ENCODE measurements at places on chromosomes 4 and X.

- no peak for DNase-seq
These were observed 29.8 kb upstream of the MAGEA11 start for GRCh38 chrX:149682031-149682430.

DNA sequence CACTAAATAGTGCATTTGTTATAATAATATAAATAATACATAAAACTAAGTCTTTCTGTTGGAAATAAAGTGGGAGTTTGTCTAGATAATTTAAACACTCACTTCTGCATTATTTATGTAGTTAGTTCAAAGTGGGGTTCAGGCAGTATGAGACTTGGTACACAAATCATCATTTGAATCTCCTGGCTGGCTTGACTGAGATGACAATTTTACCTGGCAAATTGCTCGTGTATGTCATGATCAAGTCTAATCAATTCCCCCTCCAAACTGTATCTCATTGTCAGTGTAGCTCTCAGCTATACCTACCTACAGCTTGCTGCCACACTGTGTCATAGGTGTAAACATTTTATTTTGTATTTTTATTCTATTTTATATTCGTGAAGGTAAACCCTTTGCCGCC lies 563.4 kb upstream of the TENM3 start:
- no peak for DNase-seq

GRCh38 chr4:158938220-158939044 lies 164.4 kb upstream of the RAPGEF2 start:
- no peak for DNase-seq

DNA sequence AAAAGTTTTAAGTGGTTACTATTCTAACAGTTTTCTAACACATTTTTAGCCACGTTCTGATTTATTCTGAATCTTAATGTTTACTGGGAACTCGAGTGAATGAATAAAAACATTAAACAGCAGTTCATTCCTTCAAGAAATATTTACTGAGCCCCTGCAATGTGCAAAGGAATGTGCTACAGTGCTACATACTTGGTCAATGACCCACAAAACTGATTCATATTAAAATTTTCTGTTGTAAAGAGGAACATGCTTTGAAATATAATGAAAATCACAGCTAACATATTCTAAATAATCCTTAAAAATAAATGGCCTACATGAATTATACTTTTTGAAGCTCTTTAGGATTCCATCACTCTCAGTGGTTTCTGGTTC lies 78.7 kb downstream of the ARAP2 start:
- DNase-seq = no peak

DNA sequence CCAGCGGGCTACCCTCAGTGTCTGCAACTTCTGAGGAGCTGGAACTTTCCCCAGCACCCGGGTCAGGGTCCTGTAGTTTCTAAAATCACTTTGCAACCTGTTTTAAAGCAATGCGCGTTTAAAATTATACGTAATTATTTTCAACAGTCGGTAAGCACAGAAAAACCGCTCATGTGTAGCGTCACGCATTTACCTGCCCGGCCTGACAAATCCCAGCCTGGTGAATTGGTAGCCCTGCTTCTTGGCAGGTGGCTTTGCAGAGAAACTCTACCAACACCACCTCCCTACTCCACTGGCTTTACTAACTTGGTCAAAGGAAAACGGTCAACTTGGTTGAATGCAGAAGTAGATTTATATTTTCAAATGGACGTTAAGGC lies 640 bp downstream of the BANK1 start:
- DNase-seq = no peak

- no peak for DNase-seq
These were observed 15.6 kb upstream of the SULT1E1 start for GRCh38 chr4:69875576-69875975.

DNA sequence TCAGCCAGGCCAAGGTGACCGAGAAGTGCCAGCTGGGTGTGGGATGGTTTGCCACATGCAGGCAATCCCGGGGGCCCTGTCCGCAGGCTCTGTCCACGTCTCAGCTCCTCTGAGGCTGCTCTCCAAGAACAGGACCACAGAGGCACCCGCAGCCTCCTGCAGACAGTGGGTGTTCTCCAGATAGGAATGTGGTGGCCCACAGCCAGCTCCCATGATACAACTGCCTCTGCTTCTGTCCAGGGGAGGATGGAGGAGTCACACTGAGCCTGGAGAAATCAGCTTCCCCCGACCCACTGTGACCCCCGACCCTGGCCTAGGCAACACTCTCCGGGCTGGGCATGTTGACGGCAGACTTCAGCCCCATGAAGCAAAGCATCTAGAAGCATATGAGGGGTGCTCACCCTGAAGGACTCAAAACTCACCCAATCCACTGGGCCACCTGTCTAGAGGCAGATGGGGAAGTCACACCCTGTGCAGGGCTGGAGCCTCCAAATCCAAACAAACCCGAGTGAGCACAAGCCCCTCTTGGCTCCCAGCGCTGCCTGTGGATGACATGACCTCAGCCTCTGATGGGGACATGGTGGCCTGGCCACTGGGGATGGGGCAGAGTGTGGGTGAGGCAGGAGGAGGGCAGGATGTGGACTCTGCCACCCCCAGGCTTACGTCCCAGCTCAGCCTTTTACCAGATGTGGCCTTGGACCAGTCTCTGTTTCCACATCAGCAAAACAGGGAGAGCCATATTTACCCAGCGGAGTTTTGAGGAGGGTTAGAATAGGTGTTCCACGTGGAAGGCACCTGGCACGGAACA lies 102.3 kb downstream of the PSAPL1 start:
- DNase-seq = no peak

DNA sequence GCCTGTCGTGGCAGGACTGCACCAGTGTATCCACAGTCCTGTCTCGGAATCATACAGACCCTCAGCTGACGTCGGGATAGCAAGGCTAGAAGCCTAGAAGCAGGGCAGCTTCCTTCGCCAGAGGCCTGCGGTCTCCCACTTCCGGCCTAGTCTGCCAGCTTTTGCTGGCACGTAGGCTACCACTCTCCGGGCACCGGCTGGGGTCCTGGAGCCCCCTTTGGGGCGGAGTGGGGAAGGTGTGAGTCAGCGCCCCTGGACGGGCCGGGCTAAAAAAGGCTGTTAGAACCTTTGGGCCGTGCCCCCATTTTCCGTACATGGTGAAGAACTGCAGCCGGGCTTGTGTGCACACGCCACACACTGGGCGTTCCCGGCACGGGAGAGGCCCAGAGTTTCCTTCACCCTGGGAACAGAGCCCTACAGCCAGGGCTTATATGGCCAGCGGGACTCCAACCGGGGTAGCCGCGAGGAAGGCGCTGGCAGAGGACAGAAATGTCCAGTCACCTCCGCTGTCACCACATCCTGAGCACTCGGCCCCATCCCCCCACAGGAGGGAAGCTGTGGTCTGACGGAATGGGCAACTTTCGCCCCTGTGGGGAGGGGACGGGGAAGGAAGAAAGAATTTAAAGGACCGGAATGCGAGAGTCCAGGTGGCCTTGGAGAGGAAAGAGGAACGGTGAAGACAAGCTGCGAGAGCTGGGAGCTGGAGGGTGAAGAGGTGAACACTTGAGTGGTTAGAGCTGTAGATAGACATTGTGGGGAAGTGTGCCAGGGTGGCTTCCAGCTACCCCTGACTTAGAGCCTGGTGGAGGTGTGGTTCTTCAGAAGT lies 4.6 kb downstream of the MAGIX start:
- DNase-seq = peak; percentile 37

GRCh38 chr4:119873132-119873531 lies 193.5 kb downstream of the MAD2L1 start:
- DNase-seq = no peak

- DNase-seq = no peak
These were observed 394.5 kb downstream of the KCNIP4 start for GRCh38 chr4:21554066-21554465.

DNA sequence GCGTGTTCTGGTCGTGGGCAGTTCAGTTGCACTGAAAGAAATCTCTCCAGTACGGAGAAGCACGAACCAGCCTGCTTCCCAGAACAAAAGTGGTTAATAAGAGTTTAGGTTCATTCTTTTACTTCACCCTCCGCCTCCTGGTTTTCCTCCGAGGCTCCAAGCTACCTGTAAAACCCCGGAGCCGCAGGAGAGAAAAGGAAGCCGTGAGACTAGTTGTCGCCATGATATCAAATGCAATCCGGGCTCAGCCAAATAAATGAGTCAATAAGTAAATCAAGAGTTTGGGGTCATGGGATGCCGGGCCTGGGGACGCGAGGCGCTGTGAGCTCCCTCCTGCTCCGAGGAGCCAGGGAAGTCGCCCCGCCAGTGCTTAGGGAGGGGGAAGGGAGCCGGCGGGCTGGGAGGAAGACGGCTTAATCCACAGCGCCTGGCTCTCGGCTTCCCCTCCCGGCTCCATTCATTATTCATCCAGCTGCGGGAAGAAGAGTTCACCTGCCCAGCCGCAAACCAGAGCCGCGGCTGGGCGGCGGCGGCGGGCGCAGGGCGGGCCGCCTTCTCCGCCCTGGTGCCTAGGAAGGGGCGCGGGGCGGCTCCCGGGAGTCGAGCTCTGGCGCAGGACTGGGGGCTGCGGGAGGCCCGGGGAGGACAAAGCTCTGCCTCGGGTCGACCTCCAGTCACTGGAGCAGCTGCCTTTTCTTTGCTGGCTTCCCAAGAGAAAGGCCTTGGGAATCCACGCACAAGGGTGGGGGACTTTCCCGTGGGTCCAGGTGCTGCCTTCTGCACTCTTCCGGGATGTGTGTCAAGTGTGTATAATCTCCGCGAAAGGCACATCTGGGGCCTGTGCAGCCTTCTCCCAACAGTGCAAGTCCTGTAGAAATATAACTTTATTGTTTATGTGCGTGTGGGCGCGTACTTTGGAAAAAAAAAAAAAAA lies 1.7 kb downstream of the FRAS1 start:
- peak; percentile 30 for DNase-seq

- DNase-seq = peak; percentile 66
These were observed 75.2 kb downstream of the PSAPL1 start for GRCh38 chr4:7359400-7360062.

DNA sequence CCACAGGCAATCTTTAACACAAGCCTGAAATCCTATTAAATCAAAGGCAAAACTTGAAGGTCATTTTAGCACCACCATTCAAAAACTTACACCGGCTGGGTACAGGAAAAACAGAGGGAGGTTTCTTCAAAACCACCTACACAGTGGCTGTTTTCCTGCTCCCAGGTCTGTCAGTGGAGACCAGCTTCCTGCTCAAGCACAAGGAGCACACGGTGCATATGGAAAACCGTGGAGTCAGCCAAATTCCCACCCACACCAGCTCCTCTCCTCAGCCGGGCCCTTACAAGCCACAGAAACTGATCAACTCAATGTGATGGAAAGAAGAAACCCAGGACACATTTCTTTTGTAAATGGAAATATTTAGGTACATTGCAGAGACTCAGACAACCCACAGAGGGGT lies 14.3 kb upstream of the FAM241A start:
- DNase-seq = no peak

DNA sequence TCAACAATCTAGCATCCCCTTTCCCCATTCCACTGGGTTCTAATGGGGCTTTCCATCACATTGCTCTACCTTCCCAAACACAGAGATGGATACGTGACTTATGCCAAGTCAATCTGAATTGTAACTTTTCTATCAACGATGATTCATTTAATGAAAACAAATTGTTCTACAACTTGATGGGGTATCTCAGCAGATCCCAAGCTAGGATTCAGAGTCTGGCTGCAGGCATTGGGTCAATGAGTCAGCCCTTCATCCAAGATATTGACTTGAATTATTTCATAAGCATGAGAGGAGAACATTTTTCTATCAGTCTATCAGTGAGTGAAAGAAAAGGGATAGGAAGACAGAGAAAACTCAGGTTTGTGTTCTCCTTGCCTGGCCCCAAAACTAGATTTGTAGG lies 15.0 kb upstream of the HPGDS start:
- DNase-seq = no peak

DNA sequence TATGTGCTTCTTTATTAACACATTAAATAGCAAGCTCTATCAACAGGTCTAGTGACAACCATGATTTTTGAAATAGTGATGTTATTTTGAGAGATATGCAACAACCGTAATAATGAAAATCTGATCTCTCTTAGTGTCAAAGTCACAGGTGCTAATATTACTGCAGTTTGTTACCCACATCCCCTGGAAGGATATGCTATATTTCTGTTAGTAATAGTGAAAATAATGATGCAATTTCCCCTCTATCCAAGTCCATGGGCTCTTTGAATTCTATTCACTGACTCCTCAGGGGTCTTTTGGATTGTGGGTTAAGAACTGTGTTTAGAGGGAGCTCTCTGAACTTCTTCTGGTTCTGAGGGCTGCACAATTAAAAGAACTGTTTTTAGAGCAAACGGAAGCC lies 3.0 kb upstream of the HSD17B10 start:
- no peak for DNase-seq

DNA sequence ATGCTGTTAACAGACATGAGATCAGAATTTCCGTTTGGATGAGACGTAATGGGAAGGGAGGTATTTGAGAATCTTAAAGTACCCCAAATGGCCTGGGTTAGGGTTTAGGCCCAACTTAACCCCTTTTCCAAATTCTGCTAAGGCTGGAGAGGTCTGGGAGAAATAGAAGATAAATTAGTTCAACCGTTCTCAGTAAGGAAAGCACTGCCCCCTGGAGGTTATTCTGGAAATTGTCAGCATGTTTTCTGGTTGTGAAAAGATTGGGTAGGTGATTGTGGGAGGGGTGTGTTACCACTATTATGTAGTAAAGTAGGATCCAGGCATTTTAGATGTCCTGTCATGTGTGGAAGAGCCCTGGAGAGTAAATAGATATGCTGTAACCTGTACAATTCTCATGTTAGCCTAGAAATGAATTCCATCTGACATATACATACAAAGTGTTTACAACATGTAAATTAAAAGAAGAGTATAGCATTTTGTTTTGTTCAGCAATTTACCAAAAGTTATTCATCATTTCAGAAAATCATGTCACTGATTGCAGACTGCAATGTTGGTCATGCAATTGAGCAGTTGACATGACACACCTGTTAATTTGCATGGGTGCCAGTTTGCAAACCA lies 26.8 kb upstream of the GRXCR1 start:
- peak; percentile 48 for DNase-seq

DNA sequence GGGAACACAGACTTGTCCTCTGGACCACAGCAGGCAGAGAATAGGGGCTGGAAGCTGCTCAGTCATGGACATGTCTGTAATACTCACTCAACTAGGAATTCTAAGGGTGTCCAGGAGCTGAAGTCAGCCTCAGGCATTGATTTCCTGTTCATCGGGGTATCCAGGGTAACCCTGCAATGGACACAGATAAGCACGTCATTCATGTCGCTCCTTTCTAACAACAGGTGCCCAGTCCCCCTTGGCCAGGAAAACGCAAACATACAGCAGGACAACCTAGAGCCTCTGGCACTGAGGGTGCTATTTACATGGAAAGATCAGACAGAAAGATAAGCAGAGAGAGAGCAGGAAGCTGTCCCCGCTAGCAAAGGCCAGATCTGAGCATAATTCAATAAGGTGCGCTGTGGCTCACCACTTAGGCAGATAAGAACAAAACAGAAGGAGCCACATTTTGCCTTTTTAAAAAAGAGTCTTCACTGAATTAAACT lies 21.3 kb downstream of the QDPR start:
- DNase-seq = no peak

GRCh38 chr4:162149644-162150043 lies 14.2 kb downstream of the FSTL5 start:
- DNase-seq = no peak

DNA sequence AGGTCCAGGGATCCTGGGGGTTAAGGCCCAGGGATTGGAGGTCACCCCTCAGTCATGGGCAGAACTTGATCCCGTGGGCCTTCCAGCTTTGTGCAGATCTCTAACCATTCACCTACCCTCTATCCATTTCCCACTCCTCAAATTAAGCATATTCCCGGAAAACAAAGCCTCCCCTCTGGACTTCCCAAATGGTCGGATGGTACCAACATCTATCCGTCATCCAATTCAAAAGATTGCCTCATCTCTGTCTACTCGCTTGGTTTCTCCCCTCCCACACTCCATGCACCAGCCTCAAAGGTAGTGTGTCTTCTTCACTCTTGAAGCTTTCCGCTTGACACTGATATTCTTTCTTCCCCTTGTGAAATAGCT lies 473 bp upstream of the BCLAF3 start:
- no peak for DNase-seq

Measured in NCI-H1092 (cell line).